ENCODE measurements at places on chromosomes 5 and 9. TPM values are rescaled to one million over a fixed set of nuclear protein-coding genes. Genes with fewer than 3 reads are reported as not detected.
A peak's percentile ranks its signal among the peaks of the same experiment; 100 is the strongest.

GRCh38 chr5:114858665-114859437 is 310.9 kb downstream of the TRIM36 start:
- ATAC-seq: no peak

Gene ANXA2R
- 1.8 TPM for total RNA-seq

DNA sequence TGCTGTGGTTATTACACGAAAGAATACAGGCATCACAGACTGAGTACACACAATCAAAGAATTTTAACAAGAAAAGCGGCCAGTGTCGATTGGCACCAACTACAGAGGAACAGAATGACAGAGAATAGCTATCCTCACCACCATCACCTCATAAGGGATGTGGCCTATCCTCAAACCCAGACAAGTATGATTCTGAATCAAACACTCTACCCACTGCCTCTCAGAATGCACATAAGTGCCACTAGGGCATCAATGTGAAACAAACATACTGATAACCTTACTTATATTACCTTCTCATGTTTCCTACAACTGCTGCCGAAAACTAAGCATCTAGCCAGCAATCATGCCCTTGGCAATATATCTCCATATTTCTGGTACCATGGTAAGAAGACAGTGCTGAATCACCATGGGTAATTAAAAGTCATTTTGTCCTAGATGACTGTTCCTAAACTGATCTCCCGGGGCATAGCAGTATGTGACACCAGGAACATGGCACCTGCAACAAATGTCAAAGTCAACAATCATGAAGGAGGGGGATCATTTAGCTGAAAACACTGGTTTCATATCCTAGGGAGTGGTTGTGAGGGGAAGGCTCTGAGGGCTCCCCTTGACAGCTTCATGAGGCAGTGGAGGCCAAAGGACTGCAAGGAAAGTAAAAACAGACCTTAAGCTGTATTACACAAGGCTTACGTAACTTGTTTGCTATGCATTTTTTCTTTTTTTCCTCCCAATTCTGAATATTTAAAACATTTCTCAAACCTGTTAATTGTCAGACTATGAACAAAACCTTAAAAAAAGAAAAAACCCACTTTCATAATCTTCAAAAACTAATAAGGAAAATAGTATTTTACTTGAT is 88.3 kb downstream of the LHFPL2 start:
- no peak for ATAC-seq

- ATAC-seq: no peak
Observed at GRCh38 chr9:128836509-128837145, 7.0 kb upstream of the SPOUT1 start.

DNA sequence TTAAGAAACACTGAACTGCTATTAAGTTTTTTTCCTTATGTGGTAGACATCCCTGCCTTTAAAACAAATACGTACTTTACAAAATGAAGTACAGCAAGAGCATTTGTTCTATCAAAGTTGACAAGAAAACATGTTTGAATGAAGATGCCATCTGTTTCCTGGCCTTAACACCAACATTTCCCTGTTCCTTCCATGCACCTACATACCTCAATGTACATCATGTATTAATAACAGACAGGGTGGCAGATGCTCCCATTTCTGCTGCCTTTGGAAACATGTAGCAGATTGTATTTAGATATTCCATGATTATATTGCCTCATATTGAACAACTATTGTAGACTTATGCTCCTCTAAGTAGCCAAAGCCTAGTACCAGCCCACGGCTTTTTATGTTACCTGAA is 104.4 kb downstream of the PJA2 start:
- no peak for ATAC-seq

DNA sequence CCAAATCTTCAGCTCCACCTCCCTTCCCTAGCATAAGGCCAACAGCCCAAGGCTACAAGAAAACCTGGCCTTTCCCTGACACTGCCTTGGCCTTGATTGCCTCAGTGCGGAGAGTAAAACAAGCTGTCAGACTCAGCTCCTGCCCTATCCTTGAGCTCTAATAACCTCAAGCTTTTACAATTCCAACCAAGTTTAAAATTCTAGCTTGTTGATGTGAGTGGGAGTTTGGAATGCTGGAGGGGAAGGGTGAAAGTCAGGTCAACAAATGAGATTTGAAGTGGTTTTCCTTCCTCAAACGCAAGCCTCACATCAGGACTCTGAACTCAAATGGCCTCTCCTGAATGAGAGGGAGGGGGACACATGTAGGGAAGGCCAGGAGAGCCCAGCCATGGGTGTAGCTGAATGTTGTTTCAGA is 197.0 kb upstream of the VLDLR start:
- peak; percentile 49 for ATAC-seq

Gene ARHGEF28
- total RNA-seq: 7.8 TPM
